ENCODE measurements at places on chromosomes 16 and 17.

DNA sequence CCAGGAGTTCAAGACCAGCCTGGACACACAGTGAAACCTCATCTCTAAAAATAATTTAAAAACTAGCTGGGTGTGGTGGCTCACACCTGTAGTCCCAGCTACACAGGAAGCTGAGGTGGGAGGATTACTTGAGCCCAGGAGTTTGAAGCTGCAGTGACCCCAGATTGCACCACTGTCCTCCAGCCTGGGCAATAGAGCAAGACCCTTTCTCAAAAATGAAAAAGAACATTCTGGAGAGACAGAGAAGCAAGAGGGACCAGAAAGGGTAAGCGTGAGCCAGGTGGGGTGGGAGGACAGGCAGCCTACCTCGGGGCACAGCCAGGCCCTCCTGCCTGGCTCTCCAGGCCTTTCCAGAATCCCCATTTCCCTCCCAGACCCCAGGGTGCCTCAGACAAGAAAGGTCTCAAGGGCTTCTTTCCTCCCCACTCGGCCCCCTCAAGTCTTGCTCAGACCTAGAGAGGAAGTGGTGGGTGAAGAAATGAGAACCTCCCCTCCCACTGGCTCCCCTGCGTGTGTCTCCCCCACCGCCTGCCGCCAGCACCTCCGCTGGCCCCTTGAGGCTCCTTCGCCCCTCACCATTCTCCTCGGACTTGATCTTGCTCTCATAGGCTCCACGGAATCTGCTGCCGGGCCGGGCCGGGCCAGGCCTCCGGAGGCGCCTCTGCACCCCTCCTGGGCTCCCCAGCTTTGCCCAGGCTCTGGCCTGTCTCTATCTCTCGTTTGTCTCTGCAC, 503 bp downstream of the C16orf54 start:
- DNase-seq, result no peak

GRCh38 chr17:17669580-17670235, 11.6 kb upstream of the RAI1 start:
- no peak for DNase-seq

DNA sequence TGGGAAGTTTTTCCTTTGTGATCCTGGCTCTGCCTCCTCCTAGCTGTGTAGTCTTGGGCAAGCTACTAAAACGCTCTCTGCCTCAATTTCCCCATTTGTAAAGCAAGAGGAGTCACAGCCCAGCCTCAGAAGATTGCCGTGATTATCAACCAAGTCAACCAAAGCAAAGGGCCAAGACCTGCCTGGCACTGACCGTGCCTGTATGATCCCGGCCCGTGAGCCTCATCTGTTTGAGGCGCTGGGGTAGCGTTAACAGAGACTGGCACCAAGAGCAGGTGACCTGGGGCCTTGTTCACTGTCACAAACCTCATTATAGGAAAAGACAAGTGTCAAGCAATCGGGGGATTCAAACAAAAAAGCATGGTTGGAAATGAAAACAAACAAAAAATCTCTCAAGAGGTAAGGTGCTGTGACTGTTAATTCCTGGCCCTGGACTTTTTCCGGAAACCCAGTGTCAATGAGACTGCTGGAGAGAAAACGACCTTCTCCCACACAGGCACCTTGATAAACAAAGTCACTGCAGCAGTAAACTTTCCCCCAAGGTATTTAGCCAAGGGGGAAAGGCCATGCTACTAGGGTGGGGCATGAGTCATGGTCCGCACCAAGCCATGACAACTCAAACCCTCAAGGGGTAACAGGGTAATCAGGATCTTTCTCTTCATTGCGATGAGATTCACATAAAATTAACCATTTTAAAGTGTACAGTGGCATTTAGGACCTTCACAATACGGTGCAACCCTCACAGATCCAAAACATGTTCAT, 5.4 kb downstream of the MEAK7 start:
- DNase-seq, result no peak

DNA sequence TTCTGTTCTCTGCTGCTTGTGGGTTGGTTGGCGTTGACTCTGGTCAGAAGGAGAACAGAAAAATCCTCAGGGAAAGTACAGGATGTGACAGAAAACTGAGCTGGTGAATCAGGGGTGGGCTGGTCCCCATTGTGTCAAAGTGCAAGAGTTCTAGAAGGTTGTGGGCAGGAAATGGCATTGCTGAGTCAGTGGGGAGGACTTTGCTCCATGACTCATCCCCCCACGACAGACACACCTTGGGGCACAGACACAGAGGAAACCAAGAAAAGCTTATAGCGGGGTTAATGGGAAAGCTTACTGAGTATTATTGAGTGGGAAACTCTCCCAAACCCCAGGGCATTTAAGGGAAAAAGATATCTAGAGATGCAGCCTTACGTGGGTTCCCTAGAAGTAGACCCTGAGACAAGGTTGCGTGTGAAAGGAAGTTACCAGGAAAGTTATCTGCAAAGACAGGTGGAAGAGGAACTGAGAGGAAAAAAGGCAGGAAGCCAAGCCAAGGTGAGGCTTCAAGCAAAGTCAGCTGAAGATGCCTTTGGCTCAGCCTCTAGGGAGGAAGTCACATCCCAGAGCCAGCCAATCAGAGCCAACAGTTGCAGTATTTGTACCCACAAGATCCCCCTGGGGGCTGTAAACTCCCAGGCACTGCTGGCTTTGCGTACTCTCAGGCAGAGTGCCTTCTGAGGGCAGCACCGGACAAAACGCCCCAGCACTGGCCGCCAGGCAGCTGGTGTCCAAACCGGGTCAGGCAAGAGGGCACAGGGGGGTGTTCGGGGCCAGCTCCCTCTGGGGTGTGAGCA, 86.4 kb downstream of the FOXL1 start:
- DNase-seq, result no peak

- no peak for DNase-seq
These were observed 44.4 kb downstream of the MGAT5B start for GRCh38 chr17:76912421-76913164.

DNA sequence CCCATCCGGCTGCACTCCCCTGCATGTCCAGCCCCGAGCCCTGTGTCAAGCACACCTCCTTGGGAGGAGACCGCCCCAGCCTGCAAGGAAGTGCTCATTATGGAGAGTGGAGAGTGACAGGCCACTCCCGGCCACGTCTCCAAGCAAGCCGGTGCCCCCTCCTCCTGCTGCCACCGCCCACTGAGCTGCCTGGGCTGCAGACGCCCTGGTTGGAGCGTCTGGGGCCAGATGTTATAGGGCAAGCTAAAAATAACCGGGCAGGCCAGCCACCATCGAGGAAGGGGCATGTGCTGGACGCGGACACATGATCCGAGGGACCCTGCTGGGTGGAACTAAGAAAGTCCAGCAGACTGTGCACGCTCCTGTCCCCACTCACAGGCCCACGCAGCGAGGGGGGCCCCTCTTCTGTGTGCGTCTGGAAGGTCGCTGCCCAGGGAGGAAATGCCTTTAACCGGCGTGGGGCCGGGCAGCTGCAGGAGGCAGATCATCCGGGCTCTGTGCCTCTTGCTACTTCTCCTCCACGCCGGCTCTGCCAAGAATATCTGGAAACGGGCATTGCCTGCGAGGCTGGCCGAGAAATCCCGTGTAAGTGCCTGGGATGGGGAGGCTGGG, at the start of gene WFDC1:
TSS of gene WFDC1 (plus strand) at position 348 of the 612 bp plus-strand sequence. CDS start at position 442, 94 bp downstream.
- no peak for DNase-seq

- DNase-seq, result no peak
These were observed 6.2 kb downstream of the SHBG start for GRCh38 chr17:7636163-7636562.

GRCh38 chr16:70349783-70350182, 3.1 kb downstream of the DDX19A start:
- no peak for DNase-seq

DNA sequence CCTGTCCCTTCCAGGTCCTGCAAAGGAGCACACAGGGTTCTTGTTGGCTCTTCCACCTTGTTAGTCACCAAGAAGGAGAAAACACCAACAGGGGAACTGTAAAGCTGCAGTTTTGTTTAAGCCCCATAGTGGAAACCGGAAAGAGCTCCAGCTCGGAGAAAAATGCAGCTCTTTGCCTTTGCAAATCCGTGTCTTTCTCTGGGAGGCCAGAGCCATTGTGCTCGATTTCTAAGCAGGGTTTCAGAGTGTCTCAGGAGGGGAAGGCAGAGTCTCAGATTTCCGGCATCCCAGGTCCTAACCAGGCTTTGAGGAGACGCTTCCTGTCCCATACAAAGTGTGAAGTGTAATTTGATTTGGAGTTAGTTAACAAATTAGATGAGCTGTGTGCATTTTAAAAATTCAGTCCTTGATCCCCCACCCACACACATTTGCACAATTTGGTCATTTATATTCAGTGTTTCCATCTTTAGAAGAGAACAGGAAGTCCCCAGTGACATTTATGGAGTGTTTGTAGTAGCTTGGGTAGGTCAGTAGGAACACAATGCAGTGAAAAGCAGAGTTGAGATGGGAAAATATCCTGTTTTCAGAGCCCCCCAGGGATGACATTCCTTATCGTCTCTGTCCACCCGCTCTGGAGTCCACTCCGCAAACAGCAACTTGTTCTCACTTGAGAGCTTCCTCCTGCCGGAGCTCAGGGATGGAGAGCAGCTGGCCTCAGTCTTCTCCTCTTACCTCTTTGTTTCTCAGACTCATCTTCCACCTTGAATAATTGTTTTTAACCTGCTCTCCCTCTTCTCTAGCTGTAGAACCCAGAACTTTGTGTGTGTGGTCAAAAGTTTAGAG, 331.9 kb downstream of the SEC14L1 start:
- DNase-seq, result no peak

GRCh38 chr16:1647856-1648255, 30.2 kb upstream of the JPT2 start:
- no peak for DNase-seq

- DNase-seq, result no peak
These were observed 81.2 kb downstream of the ZNF18 start for GRCh38 chr17:11916091-11916490.

GRCh38 chr17:48873696-48874443, 18.7 kb upstream of the ATP5MC1 start:
- DNase-seq, result no peak

DNA sequence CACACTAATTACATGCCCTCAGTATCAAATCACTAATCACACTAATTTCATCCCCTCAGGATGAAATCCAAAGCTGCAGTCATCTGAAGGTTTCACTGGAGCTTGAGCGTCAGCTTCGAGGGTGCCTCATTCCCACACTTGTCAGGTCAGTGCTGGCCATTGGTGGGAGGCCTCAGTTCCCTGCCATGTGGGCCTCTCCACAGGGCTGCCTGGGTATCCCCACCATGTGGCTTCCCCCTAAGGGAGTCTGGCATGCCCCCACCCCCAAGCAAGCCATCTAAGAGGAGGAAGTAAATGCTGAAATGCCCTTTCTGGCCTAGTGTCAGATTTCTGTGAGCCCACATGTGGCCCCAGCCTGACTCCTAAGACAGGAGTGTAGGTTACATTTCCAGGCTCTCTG, 78.6 kb upstream of the CDH5 start:
- no peak for DNase-seq

DNA sequence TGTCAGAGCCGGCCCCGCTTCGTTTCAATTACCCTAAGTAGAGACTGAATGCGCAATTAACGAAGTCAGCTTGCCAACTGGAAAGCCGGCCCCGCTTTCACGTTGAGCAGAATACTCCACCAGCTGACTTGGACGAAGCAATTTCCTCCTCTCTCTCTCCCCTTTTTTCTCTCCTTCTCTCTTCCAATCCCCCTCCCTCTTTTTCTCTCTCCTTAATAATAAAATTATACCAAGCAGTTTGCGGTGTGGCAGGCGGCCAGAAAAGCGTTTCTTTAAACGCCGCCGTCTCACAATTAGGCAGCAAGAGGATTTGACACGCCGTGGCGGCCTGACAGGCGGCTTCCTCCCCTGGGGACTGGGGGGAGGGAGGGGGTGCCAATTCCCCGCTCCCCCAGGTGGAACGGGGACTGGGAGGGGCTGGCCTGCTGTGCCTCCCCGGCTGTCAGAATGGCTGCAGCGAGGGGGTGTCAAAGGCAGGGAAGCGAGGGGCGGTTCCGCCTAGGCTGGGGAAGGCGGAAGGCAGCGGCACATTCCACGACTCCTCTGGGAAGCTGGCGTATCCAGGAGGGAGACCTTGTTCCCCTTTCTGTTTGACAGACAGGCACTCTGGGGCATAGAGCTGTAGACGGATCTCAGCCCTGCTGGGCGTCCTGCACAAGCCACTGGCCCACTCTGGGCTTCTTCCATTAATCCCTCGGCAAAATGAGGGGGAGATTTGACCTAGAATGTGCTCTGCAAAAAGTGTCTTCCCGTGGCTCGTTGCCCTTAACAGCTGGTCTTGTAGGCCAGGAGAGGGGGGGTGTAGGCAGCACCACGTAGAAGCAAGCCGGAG, 52.7 kb downstream of the SREBF1 start:
- no peak for DNase-seq

DNA sequence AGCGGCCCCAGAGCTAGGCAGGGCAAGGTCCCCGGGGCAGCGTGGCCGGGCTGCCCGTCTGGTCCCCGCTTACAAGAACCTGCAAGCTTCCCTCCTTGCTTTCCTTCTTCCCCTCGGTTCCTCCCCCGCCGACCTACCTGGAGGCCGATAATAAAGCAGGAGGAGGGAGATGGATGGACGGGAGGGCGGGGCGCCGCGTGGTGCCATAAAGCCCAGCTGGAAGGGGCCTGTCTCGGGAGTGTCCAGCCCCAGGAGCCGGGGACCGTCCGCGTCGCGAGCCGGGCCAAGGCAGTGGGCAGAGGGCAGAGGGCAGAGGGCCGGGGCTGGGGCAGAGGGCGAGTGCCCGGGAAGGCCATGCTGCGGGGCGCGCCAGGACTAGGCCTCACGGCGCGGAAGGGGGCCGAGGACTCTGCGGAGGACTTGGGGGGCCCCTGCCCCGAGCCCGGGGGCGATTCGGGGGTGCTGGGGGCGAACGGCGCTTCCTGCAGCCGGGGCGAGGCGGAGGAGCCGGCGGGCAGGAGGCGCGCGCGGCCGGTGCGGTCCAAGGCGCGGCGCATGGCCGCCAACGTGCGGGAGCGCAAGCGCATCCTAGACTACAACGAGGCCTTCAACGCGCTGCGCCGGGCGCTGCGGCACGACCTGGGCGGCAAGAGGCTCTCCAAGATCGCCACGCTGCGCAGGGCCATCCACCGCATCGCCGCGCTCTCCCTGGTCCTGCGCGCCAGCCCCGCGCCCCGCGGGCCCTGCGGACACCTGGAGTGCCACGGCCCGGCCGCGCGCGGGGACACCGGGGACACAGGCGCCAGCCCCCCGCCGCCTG, at the start of gene BHLHA9:
TSS of gene BHLHA9 (plus strand) at position 235 of the 820 bp plus-strand sequence. CDS start at position 355, 120 bp downstream.
- no peak for DNase-seq

DNA sequence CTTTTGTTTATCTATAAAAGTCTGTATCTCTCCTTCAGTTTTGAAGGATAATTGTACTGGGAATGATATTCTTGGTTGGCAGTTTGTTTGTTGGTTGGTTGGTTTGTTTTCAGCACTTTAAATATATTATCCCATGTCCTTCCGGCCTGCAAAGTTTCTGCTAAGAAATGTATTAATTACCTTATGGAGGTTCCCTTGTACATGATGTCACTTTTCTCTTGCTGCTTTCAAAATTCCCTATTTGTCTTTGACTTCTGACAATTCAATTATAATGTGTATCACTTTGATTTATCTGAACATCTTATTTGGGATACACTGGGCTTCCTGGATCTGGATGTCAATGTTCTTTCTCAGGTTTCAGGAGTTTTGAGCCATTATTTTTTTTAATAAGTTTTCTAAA, 4.1 kb upstream of the KRT34 start:
- DNase-seq, result no peak
